Amniotic epithelial cell (primary cell): ENCODE measurements at places on chromosomes 1 and 21.

- no peak for DNase-seq
Measured at GRCh38 chr1:44821240-44821715, 13.0 kb downstream of the BTBD19 start.

GRCh38 chr1:31588751-31589515 is 12.6 kb downstream of the TINAGL1 start:
- no peak for DNase-seq

GRCh38 chr1:54973205-54973921 is 7.1 kb upstream of the TMEM61 start:
- DNase-seq: peak; percentile 31

DNA sequence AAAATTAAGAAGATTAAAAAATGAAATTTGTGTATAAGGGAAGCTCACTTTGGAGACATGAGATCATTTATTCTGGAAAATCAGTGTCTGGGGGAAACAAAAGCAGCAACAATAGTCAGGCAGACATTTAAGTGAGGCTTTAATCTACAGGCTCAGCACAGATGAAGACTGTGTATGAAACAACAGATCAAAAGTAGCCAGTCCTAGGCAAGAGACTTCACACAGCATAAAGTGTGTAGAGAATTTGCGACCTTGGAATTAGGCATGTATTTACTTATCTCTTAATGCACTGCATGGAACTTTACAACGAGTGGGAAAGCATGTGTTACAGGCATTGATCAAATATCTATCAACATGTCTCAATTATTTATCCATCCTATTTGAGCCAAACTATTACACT is 1099.9 kb downstream of the PLA2G4A start:
- DNase-seq: no peak

- DNase-seq: peak; percentile 49
Measured at GRCh38 chr1:10866321-10867093, 70.1 kb upstream of the CASZ1 start.

DNA sequence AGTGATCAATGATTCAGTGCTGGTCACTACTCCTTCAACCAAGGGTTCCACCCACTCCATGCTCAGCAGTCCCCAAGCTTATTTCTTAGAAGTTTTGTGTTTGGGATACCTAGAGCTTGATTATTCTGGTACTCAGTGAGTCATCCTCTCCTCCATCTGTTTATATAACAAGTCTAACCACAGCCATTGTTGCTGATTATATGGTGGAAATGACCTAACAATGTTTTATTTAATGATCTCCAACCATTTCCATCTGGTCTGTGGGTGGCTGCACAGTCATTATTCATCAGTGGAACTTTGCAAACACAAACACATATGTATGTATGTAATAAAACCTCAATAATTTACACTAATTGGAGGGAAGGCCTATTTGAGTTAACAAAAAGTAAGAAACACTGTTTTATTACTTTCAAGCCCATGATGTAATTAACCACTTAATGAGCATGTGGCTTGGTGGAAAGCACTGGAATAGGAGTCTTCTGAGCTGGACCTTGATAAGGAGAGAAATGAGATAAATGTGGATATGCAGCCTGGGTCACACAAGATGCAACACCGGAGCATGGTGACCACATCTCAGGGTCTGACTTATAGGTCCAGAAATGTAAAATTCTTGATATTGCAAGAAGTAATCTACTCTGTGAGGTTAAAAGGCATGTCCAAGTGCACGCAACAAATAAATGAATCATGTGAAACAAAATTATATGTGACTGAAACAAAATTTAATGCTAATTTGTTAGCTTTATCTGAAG is 99.0 kb upstream of the WLS start:
- peak; percentile 88 for DNase-seq

DNA sequence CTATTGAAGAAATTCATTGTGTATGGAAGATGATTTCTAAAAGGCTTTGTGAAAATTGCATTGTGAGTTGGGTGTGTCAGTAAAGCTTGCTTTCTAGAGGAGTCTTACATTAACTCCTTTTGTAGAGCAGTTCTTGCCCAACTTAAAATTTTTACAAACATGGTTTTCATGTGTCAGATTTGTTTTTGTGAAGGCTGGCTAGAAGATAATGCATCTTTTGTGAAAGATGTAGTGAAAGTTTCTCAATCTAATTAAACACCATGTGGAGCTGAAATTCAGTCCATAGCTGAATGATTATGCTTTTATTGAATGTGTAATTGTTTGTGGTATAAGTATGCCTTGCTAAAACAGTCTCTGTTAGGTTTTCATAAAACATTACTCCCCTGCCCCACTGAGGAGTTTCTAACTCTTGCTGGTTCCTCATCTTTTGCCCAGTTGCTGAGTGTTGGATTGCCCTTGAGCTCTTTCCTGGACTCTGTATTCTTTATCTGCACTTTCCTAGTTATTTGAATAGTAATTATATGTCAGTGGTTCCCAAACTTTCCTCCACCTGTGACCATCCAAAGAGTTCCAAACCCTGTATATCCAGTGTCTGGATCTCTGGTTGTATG is 38.0 kb downstream of the KCTD3 start:
- DNase-seq: peak; percentile 27

GRCh38 chr1:8016210-8016894 is 9.8 kb downstream of the ERRFI1 start:
- DNase-seq: no peak

GRCh38 chr1:229642376-229642775 is 16.3 kb downstream of the URB2 start:
- DNase-seq: no peak

GRCh38 chr1:89465201-89465600 is 59.4 kb upstream of the LRRC8B start:
- no peak for DNase-seq

DNA sequence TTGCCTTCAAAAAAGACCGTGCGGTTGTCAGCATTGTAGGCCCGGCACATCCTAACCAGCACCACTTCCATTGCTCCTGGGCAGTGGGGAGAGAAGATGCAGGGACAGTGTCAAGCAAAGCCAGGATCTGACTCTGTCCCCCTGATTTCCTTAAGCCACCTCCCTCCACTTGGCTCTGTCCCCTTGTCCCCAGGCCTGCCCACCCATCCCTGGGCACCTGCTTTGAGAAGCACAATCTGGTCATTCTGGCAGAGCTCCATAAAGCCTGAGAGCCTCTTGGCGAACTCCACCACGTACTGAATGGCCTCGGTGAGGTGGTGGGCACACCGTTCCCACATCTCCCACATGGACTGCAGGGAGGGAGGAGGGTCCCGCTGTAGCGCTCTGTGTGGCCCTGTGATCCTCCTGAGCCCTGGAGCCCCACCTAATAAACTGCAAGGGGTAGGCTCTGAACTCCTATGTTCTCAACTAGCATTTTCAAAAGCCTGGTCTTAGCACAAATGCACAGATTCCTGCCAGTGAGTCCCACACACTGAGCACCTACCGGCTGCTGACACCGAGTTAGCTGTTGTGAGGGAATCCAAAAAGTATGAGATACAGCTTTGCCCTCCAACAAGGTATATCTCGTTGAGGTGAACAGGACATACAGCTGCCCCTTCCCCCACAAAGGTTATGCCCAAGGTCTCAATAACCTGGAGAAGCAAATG is 8.2 kb upstream of the LINGO4 start:
- DNase-seq: no peak

DNA sequence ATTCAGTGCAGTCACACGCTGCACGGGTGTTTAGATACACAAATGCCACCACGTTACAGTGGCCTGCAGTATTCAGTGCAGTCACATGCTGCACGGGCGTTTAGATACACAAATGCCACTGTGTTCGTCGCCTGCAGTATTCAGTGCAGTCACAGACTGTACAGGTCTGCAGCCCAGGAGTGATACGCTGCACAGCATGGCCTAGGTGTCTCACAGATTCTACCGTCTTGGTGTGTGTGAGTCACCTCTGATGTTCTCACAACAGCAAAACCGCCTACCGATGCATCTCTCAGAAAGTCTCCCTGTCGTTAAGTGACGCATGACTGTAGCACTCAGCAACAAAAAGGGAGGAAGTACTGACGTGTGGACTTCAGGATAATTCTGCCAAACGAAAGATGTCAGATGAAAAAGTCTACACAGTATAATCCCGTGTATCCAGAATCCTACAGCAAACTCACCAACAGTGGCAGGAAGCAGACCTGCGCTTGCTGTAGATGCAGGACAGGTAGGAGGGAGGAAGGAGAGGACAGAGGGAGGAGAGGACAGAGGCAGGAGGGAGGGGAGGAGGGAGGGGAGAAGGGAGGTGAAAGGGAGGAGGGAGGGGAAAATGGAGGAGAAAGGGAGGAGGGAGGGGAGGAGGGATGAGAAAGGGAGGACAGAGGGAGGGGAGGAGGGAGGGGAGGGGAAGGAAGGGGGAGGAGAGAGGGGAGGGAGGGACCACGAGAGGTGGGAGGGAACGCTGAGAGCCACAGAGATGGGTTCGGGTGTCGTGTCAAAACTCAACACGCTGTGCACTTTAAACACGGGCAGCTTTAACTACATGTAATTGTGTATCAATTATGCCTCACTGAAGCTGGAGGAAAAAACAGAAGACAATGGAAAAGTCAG is 36.3 kb upstream of the PCBP3 start:
- peak; percentile 44 for DNase-seq

DNA sequence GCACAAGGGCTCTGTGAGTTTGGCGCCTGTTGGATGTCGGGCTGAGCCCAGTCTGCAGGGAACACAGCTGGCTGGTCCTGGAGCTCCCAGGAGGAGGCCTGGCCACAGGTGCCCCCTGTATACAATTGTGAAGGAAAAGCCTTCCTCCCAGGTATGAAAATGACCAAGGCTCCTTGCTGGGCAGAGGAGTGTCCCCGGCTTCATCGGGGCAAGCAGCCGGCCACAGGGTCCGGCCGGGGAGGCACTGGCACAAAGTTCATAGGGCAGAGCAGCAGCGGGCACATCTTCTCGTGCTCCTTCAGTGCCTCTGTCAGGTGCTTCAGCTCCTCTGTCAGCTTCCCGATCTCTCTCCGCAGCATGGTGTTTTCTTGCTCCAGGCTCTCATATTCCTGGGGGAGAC is 13.0 kb downstream of the BATF3 start:
- DNase-seq: no peak

DNA sequence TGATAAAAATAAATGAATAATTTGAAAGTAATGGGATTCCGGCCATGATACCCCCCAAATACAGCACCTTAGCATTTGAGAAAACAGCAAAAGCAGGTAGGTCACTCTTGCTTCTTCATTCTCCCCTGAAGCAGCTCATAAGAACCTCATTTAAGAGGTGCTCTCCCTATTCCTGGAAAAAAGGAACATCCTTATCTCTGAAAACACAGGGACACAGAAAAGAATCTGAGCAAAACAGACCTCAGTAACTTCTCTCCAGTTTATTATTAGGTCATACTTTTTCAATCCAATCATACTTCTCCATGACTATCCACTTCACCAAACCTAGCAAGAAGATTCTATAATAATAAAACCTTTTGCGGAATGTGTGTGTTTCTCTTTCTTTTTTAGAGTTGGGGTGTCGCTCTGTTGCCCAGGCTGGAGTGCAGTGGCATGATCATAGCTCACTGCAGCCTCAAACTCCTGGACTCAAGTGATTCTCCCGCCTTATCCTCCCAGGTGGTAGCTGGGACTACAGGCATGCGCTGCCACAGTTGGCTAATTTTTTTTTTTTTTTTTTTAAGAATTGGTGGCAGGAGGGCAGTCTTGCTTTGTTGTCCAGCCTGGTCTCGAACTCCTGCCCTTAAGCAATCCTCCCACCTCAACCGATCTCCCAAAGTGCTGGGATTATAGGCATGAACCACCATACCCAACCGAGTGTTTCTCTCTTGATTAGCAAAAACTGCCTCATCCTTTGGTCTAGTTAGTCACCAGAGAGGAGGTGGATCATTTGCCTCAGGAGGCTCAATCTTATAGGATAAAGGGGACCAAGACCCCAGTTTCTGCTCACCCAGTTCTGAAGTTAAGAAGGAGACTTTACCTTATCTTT is 10.6 kb upstream of the TRIM33 start:
- DNase-seq: no peak

DNA sequence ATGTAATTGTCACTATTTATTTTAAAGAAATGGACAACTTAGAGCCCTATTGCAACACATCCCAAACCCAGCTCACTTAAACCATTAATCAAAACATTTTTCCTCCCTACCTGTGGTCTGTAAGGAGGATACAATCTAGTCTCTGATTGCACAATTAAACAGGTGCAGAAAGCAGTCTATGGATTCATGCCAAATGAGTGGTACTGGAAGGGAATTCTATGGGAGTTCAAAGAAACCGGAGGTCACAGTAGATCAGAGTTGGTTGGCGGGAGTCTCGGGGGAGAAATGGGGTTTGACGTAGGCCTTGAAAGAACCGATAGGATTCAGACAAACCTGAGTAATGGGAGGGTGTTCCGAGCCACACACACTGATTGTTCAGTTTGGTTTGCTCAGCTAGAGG is 314.9 kb downstream of the KIF26B start:
- DNase-seq: no peak

- no peak for DNase-seq
Measured at GRCh38 chr1:9306006-9306405, 13.3 kb downstream of the SPSB1 start.

DNA sequence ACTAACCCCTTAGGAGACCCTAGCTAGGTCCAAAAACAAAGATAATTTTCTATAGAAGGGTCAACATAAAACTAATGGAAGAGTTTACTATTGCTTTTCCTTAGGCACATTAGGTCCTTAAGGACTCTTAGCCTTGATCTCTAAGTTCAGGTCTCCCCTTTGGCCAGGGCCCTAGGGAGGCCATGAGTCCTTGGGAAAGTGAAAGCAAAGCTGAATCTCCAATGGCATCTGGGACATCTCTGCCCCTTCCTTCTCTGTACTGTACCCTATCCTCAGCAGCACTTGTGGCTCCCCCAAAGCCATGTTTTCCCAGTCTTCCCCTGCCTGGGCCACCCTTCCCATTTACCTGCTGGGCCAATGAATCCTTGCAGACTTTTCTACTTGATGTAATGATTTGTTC is 14.3 kb downstream of the IER5 start:
- no peak for DNase-seq

DNA sequence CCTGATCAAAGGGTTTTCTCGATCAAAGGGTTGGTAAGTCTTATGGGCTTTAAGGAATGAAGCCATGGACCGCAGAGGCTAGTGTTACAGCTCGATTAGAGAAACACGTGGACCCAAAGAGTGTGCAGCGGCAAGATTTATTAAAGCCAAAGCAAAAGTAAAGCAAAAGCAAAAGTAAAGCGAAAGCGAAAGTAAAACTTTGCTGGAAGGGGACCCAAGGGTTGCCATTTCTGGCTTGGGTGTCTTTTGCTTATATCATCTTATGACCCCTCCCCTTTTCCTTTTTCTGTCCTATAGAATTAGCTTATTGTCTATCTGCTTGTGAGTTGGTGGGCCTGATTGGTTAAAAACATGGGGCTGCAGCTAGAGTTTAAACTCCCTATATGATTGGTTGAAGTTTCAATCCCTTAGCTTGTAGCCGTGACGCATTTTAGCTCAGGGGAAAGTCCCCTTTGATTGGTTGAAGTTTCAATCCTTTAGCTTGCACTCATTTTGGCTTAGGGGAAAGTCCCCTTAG is 957.0 kb downstream of the AMY1C start:
- no peak for DNase-seq
